Stimulated activated naive CD8-positive, alpha-beta T cell treated with anti-CD3 and anti-CD28 coated beads, Interleukin-15, amount 100 ng/mL, for 72 hours (primary cell): ENCODE measurements at places on chromosomes 5 and 9.

GRCh38 chr9:84068872-84069271, 88.3 kb downstream of the RMI1 start:
- no peak for DNase-seq

DNA sequence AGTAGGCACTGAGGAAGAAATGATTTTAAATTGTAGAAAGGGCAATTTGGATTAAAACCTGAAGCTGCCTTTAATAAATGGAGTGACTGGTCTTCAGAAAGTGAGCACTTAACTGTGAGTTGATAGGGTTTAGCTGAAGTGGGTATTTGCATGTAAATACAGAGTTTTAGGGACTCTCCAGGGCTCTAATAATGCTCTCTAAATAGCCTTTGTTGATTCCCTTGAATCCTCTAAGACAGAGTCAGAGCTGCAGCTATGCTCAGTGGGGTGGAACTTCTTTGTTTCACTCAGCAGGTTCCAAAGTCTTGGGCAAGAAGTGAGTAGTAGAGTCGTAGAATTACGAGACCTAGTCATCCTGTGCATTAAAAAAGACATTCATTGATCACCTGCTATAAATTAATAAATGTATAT, 21.4 kb downstream of the GLRA1 start:
- DNase-seq, result no peak

- DNase-seq, result no peak
These were observed 27.2 kb downstream of the PTPDC1 start for GRCh38 chr9:94111446-94111845.

DNA sequence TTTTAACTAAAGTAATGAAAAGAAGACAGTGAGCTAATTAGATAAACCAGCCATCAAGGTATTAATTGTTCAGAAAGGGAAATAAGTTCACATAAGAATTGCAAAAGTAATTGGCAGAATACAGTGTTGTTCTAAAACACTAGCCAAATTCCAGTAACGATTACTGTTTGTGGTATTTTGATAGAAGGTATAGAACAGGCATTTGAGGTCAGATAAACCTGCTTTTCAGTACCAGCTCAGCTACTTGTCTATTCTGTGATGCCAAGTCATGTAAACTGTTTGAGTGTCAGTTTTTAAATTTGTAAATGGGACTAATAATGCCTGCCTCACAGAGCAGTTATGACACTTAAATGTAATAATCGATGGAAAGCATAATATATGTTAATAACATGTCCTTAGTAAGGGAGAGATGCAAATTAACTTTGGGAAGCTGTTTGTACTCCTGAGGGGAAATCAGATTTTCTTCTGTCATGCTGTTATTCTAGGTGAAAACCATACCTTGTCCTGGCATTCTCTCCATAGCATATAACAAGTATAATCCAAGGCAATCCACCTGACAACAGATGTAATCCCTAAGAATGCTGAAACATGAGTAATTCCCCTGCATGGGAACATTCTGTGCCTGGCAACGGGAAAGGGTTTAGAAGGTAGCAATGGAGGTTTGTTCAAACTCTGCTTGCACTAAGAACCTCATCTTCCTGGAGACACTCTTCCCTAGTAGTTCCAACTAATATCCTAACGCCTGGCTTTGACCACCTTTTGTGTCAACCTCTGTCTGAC, 509.5 kb upstream of the PAPPA start:
- no peak for DNase-seq
